T-helper 1 cell (primary cell): ENCODE measurements at places on chromosomes 13 and 19.

DNA sequence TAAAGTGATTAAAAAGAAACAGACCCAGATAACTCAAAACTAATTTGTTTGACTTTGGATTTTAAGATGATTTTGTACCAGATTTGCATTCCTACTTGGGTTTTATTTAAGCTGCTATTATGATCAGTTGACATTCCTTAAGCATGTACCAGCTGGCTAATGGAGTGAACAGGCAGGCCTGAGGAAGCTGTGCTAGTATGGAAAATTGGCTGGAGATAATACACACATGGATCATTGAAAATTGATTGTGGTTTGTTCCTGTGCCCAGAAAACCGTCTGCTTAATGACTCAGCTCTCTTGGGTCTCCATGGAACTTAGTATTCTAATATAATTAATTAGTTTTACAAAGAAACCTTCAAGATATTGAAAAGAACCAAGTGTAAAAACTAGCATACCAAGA, 22.6 kb downstream of the POLR1D start:
- no peak for DNase-seq

DNA sequence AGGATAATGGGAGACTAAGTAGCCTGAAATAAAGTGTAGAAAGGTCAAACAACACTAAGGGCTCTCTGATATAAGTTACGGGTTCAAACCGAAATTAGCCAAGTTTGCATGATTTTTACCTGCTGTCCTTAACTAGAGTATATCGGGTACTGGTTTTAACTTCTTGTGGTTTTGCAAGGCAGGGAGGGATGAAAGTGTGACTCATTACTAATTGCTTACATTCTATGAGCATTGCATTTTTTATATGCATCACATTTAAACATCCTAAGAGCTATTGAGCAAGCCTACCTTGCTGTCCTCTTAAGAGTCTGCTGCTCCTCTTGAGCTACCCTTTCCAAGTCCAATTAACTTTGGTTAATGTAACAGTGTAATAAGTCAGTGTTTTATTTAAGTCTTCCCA, 415.4 kb downstream of the SLITRK5 start:
- no peak for DNase-seq

DNA sequence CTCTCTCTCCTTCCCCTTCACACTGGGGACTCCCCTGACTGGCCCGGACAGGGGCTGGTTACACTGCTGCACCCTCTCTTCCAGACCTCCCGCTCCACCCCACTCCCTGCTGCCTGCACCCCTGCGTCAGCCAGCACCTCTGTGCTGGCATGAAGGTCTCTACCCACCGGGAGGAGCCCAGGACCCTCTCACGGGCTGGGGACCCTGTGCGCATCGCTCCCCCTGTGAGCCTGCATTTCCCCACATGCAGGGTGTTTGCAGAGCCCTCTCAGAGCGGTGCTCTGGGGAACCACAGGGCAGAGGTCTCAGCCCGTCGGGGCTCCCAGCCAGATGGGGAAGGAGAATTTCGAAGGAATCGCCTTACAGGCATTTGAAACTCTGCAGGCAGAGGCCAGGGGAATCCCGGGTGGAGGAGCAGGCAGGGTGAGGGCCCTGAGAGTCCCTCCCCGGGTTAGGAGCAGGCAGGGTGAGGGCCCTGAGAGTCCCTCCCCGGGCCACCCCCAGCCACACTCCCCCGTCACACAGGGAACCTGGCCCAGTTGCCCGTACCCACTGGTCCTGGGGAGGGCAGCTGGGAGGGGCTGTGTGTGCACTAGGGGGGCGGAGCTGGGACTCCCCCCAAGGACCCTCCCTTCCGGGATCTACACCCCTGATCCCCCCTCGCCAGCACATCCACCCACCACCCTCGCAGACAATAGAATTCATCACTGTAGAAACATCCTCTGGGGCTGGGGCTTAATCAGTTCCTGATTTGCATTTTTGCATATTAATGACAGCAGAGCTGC, 16.3 kb upstream of the TCF3 start:
- no peak for DNase-seq

- no peak for DNase-seq
Observed at GRCh38 chr19:28399187-28399586, 813.8 kb downstream of the UQCRFS1 start.

DNA sequence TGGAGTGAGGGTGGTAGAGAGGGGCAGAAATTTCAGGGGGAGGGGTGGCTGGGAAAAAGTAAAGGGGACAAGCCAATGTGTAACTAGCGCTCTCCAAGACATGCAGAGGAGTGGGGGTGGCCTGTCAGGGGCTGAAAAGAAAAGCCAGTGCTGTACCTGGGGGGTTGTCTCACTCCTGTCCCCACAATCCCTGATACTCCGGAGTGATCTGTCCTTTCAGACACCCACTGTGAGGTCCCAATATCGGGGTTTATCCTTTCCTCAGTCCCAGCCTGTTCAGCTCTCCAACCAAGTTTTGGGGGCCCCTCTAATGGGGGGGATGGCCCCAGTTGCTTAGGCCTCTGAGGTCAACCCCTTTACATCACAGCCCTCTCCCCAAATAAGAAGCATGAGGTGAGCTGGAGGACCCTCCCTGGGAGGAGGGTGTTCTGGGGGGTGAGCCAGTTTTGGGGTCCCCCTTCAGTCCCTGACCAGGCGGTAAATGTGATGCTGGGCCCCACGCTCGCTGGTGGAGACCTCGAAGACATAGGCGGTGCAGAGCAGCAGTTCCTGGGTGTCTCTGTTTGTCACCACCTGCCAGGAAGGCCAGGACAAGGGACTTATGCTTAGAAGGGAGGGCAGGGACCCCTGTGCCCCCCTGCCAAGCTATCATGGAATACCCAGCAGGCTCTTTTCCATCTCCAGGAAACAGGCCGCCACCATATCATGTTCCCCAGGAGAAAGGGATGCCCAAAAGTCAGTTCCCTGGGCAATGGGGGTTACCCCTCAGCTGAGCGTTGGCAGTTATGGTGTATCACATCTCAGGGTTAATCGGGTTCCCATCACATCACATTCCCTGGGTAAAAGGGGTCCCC, 5.9 kb downstream of the CD37 start:
- no peak for DNase-seq

DNA sequence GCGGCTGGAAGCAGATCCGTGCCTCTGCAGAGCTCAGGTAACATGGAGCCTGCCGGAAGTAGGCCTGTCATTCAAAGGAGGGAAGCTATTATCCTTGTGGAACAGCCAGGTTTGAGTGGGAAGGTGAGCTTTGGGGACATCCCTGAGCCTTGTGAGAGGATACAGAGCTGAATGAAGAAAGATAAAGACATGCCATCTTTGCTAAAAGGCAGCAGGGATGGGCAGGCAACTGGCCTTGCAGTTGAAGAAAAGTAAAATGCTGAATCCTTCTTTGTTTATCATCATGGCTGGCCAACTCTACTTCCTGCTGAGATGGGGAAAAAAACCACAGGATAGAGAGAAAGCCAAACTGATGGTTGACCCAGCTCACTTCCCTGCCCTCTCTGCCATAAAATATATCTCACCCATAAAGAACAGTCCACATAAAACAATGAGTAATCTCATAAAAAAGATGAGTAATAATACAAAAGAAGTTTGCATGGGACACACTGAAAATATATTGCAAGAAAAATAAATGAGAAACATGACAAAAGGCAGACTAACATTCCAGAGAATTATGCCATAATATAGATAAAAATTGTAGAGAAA, 226.3 kb downstream of the DLEU7 start:
- no peak for DNase-seq

GRCh38 chr19:5364674-5365073, 24.1 kb upstream of the PTPRS start:
- no peak for DNase-seq

- DNase-seq: no peak
Observed at GRCh38 chr19:55368701-55369563, 1.3 kb downstream of the IL11 start.

GRCh38 chr19:56837004-56837403, 3.5 kb downstream of the PEG3 start:
- DNase-seq: no peak

- no peak for DNase-seq
Observed at GRCh38 chr13:20945952-20946383, 43.4 kb upstream of the XPO4 start.

- no peak for DNase-seq
Observed at GRCh38 chr19:4705413-4706131, 18.1 kb downstream of the DPP9 start.

GRCh38 chr19:18226956-18227780, 930 bp upstream of the PDE4C start:
- DNase-seq: no peak

- DNase-seq: no peak
Observed at GRCh38 chr13:23770973-23771372, 118.2 kb downstream of the MIPEP start.

DNA sequence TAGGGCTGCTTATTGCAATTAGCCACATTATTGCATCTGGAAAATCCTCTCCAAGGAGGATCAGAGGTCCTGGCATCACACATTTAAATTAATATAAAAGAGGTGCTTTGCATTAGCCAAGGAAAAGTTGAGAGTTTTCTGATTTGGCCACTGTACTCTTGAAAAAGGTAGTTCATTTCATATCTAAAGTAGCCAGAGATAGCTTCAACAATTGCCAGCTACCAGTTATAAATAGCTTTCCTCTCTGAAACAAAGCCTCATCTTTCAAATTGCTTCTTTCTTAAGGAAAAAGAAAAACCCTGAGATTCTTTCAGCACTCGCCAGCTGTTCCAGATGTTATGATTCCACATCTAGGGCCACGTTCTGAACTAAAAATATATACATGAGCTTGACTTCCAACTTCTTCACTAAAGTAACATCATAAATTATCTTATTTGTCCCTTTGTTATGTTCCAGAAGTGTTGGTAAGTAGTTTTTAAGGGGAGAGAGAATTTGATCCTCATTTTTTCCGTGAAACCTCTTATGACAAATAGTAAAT, 69.6 kb downstream of the ERCC5 start:
- no peak for DNase-seq
